AG10803 (cell line): ENCODE measurements at places on chromosomes 3 and 15.

DNA sequence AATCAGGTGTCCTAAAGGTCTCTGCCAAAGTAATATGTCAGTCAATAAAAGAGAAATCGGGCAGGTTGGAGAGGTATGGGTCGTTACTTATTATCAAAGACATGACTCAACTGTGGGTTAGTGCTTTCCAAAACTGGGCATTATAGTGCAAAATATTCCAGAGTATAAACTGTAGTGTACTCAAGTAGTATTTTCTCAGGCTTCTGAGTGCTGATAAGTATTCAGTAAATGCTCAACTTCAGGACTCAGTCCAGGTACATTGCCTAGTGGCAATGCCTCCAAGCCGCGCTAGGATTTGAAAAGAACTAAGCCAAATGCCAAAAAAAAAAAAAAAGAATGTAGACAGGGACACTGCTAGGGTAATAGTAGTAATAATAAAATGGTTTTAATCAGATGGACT, 233.2 kb downstream of the CPNE4 start:
- DNase-seq = no peak

- no peak for DNase-seq
Observed at GRCh38 chr15:35182841-35183479, 97.9 kb upstream of the NANOGP8 start.

DNA sequence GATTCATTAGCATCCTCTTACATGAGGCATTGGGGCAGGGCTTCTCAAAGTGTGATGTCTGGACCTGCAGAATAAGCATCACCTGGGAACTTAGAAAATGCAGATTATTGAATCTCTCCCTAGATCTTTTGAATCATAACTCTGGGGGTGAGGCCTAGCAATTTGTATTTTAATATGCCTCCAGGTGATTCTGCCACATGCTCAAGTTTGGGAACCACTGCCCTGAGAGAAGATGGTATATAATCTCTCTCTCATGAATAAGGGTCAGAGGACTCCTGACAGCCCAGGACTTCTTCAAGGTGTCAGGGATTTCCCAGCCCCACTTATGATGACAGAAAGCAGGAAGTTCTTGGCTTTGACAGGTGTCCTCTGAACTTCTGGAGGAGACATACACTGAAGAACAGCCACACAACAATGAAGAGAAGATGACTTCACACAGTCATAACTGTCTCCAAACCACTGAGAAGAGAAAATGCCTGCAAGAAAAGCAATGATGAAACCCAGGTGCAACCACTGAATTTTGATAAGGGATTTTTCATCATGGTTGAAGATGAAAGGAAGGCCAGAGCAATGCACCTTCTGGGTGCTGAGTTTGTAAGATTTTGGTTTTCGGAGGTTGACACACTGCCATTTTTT, 211.9 kb upstream of the MRPL3 start:
- no peak for DNase-seq

DNA sequence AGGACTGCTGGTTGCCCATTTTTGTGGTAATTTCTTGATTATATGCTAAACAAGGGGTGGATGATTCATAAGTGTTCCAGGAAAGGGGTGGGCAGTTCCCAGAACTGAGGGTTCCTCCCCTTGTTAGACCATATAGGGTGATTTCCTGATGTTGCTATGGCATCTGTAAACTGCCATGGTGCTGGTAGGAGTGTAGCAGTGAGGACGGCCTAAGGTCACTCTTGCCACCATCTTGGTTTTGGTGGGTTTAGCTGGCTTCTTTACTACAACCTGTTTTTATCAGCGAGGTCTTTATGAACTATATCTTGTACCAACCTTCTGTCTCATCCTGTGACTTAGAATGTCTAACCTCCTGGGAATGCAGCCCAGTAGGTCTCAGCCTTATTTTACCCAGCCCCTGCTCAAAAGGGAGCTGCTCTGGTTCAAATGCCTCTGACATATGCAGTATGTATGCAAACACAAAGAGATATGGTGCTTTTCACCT, 46.2 kb downstream of the C3orf38 start:
- no peak for DNase-seq

DNA sequence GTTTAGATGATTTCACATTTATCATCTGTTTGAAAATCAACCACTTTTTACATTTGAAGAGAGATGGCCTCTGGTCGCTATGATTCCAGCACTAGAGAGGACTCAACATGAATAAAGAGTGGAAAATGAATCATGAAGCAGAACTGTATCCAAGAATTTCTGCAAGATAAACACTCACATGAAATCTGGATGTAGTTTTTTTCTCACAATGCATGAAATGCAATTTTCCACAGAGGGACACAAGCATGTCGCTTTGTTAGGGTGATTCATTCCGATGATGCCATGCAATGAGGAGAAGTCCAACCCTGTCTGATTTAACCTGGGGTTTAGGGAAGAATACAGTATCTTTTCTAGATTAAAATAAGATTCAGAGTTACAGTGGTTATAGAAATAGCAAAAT, 50.4 kb upstream of the ADCY5 start:
- DNase-seq = peak; percentile 60

DNA sequence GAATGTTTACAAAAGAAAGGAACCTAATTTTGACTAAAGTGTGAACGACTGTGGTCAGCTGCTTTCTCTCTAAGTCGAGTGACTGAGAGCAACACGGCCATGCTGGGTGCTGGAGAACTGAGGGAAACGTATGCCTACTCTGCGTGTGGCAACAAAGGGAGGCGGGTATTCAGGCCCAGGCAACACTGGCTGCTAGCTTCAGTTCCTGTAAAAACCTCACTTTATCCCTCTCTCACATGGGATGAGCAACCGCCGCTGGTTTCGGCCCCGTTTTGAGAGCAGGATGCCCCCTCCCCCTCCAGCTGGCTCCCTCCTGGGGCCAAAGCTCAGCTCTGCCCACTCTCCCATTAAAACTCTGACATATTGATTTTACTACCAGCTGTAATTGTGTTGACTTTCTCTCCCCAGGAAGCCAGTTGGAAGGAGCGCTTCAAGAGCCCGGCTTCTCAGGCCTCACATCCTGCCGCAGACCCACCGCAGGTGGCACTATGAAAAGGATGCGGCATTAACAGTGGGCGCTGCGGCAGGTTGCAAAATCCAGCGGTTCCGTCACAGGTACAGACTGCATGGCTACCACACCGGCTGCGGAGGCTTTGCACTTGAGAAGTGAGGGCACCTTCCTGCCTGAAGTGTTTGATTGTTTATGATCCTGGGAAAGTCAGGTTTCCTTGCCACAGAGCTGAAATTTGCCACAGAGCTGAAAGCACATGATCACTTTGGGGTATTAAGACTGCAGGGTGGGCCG, 12.7 kb downstream of the PLXND1 start:
- peak; percentile 47 for DNase-seq

DNA sequence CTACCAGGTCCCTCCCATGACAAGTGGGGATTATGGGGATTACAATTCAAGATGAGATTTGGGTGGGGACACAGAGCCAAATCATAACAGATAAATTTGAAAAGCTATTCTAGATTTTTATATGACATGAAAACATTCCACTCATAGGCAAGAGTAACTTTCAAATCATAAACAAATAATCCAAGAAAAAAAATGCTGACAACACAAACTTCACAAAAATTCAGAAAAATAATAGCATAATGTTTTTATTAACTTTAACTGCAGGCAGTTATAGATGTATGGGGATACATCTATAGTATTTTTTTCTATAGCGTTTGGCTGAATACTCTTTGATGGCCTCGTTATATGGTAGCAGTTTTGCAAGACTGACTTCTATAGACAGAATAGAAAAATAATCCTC, 243.1 kb downstream of the ADAMTSL3 start:
- no peak for DNase-seq

- peak; percentile 29 for DNase-seq
Observed at GRCh38 chr3:11721479-11721878, 77.8 kb upstream of the VGLL4 start.

DNA sequence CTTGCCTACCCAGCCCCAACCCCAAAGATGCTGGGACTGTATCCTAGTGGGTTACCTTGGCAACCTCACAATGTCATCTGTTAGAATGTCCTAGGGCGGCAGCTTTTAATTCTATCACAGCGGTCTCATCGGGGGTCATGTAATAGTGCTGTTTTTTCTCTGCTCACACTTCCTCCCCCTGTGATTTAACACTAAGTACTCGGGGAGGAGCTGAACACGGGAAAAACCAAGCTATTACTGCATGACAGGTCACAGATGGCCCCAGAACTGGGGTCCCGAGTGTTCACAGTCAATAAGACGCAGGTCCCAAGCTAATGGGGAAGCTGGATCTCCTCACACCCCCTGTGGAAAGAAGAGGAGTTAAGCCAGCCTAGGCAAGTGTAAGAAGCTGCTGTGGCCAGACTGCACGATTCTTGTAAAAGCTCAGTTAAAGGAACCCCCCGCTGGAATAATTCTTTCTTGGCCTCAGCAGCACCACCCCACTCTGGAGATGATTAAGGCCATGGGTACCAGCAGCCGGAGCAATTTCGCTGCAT, 2.5 kb upstream of the RFTN1 start:
- DNase-seq = no peak

DNA sequence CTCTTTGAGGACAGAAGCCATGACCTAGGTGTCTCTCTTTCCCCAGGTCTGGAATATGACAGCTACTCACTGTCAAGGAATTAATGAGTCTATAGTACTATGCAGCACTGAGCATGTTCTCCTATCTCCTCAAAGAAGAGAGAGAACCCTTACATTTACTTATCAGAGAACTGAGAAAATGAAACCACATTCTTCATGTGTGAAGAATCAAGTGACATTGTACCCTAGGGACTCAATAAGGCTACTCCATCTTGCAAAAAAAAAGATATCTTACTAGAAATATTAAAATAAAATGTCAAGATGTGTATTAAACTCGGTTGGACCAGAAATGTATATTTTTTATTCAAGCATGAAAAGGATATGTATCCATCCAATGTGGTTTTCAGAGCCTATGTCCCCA, 133.2 kb upstream of the COL8A1 start:
- DNase-seq = no peak

DNA sequence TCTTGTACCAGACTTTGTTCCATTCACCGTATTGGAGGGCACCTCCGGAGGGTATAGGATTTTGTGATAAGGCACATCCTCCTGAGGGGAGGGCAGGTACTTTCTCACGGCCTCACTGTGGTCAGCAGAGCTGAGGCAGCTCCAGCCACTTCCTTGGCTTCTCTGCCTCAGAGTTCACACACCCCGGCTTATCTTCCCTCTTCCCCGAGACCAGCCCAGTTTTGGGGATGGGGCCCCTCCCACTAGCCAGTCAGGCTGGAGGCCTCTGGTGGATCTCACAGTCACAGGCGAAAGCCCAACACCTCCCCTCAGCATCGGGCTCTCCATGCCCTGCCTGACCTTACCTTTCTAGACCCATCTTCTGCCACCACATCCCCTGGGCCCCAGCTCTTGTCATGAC, 316.2 kb upstream of the CTDSPL start:
- DNase-seq = no peak

GRCh38 chr3:130715616-130716015, 31.0 kb downstream of the PIK3R4 start:
- DNase-seq = peak; percentile 15

- no peak for DNase-seq
Observed at GRCh38 chr3:125142940-125143339, 69.6 kb downstream of the SLC12A8 start.

DNA sequence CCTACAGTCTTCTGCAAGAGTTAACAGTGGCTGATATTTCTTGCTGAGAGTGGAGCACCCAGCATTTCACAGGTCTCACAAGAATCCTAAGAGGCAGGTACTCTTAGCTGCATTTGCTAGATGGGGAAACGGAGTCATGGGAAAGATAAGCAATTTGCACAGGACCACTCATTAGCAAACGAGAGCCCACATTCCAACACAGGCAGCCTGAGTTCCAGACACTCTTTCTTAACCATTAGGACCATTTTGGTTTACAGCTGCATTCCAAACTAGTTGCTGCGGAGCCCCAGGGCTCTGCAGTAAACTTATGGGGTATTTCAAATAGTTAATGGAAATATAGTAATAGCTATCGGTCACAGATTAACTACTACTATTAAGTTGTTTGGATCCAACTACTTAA, 42.5 kb downstream of the LYZL4 start:
- no peak for DNase-seq

DNA sequence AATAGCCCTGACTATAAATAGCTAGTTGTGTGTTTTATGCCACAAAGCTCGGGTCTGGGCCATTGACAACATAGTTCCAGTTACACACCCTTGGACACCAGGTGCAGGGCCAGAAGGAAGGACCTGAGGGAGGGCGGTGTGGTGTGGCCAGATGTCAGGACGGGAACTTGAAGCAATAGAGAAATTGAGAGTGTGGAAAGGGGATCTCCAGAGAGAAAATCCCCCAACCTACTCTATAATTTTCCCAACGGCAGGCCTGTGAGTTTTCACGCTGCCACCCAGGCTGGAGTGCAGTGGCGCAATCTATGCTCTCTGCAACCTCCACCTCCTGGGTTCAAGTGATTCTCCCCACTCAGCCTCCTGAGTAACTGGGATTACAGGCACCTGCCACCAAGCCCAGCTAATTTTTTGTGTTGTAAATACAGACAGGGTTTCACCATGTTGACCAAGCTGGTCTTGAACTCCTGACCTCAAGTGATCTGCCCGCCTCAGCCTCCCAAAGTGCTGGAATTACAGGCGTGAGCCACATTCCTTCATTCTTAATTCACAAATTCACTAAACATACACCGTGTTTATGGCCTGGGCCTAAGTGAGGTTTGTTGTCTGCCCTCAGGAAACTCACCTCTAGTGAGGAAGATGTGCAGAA, 70.8 kb upstream of the KLF13 start:
- DNase-seq = no peak

DNA sequence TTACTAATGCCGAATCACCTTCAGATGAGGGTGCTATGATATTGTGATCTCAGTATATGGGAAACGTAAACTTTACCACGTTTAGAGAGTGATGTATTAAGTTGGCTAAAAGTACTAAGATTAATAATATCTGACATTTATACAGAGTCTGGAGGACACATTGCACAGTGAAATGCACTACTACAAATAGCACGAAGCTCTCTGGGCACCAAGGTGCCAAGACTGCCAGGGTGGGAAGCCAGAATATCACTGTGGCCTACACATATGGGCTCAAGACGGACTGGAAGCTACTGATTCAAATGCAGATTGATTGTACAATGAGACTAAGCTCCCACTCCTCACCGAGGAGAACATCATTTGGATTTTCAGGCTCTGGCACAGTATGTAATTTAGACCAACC, 113.3 kb upstream of the LIPC start:
- DNase-seq = no peak

GRCh38 chr3:48819234-48820221, 28.1 kb downstream of the PRKAR2A start:
- DNase-seq = no peak

GRCh38 chr15:70212286-70212962, 114.7 kb upstream of the TLE3 start:
- DNase-seq = no peak
